ENCODE measurements at places on chromosomes 6 and 20. TPM values are rescaled to one million over a fixed set of nuclear protein-coding genes. Genes with fewer than 3 reads are reported as not detected.

FAM217A gene
- not detected for total RNA-seq

ISM1 gene
- total RNA-seq = 0.64 TPM

NPBWR2 gene
- not detected for total RNA-seq

TRPC4AP gene
- 86.7 TPM for total RNA-seq

- DNase-seq = no peak
These were observed 6.5 kb downstream of the BMP5 start for GRCh38 chr6:55868771-55869479.

Data from fibroblast of villous mesenchyme (primary cell).